Stimulated activated CD8-positive, alpha-beta memory T cell treated with anti-CD3 and anti-CD28 coated beads, Interleukin-12 subunit alpha, Interleukin-12 subunit beta, amount 100 ng/mL, for 1 hour (primary cell): ENCODE measurements at places on chromosomes 6 and 20.

DNA sequence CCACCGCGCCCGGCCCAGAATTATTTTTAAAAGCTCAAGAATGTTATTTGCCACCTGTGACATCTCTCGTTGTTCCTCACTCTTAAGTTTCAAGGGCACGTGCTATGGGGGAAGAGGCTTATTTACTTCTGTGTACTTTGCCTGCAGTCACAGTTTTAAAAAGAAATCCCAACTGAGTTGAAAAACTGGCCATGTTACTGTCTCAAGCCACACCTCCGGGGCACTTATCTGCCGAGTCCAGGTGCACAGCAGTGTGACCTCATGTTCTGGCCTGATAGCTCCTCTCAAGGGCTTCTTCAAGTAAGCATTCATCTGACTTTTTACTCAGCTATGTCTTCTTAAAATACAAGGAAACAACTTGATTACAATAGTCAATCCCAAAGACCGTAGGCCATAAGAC is 34.5 kb downstream of the SHLD1 start:
- no peak for DNase-seq

DNA sequence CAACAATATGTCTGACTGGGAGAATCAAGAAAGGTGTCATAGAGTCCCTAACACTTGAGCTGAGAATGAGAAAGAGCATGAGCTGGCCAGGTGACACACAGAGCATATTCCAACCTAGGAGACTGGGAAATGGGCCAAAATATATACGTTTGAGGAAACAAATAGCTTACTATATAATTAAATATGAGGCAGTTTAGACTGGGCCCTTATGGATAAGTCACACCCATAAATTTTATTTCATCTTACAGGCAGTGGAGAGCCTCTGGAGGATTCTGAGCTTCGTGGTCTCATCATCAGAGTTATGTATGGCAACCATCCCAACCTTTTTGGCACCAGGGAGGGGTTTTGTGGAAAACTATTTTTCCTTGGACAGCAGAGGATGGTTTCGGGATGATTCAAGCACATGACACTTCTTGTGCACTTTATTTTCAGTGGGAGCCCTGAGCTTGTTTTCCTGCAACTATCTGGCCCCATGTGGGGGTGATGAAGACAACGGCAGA is 12.9 kb upstream of the NQO2 start:
- DNase-seq: no peak

- DNase-seq: no peak
Measured at GRCh38 chr6:100344761-100345160, 120.0 kb downstream of the SIM1 start.

- DNase-seq: no peak
Measured at GRCh38 chr6:39263303-39264037, 34.2 kb upstream of the KCNK5 start.

- DNase-seq: no peak
Measured at GRCh38 chr20:54184071-54184470, 10.3 kb upstream of the CYP24A1 start.

- no peak for DNase-seq
Measured at GRCh38 chr6:135424385-135424784, 73.2 kb downstream of the AHI1 start.

GRCh38 chr6:10278746-10279145 is 136.1 kb downstream of the TFAP2A start:
- no peak for DNase-seq

DNA sequence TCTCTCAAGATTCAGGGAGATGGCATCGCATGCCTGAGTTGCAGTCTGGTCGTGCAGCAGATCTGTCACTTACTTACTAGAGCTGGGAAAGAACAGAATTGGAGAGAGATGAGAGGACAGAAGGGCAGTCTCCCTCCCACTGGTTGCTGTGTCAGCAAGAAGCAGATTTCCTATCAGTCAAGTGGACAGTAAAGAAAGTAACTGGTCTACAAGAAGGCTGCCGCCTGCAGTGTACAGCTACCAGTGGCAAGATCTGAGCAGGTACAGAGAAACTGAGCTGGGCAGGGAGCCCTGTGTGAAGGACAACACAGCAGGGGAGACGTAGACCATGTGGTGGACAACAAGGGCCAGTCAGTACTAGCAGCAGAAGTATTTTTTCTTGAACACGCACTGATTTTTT is 49.5 kb upstream of the PCSK2 start:
- no peak for DNase-seq

- no peak for DNase-seq
Measured at GRCh38 chr6:67630146-67630545, 1004.9 kb upstream of the ADGRB3 start.

DNA sequence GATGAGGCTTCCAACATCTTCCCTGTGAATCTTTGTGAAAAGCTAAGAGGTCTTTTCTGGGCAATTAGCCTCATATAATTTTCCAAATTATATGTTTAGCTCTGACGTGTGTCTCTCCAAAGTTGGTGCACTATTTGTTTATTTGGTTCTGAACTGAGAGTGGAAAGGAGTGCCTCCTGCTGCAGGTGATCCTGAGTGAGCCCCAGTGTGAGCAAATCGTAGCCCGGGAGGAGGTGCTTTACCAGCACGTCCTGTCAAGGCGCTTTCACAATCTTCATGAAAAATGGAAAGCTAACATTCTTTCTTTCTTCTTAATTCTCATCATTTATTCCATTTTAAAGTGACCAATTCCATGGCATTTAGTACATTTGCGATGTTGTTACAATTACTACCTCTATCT is 231.9 kb downstream of the BMP2 start:
- DNase-seq: no peak

DNA sequence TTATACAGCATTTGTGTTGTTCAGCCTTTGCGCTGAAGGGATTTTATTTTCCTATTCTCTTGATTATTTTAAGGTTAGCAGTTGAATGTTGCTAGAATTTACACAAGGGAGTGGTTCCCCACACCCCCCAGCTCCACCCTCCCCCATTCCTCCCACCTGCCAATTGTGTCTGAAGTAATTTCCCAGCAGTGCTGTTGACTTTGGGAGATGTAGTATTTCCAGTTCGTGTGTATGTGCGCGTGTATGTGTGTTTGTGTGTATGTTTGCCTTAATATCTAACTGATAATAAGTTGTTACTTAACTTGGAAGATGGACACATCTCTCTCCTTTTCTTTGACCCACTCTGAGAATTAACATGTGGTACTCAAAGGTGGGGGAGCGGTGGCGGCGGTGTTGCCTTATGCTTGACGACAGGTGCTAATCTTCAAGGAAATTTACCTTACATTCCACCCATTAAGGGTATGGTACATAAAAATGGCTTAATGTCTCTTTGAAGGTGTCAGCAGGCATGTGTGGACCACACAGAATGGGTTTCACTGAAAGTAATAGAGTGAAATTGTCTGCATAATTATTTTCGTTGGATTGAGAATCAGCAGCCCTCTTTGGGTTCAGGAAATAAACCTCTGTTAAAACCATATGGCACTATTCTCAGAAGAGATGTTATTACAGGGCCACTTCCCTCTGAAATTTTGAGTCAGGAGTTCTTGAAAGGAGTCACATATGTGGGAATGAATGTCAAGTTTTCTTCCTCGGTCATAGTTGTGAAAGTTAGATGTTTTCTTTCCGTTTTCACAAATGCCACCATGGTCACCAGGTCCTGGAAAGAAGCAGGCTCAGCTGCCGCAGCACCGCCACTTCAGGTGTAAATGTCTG is 95.6 kb upstream of the SUPT3H start:
- no peak for DNase-seq

GRCh38 chr6:41663568-41663967 is 25.3 kb downstream of the MDFI start:
- DNase-seq: no peak

DNA sequence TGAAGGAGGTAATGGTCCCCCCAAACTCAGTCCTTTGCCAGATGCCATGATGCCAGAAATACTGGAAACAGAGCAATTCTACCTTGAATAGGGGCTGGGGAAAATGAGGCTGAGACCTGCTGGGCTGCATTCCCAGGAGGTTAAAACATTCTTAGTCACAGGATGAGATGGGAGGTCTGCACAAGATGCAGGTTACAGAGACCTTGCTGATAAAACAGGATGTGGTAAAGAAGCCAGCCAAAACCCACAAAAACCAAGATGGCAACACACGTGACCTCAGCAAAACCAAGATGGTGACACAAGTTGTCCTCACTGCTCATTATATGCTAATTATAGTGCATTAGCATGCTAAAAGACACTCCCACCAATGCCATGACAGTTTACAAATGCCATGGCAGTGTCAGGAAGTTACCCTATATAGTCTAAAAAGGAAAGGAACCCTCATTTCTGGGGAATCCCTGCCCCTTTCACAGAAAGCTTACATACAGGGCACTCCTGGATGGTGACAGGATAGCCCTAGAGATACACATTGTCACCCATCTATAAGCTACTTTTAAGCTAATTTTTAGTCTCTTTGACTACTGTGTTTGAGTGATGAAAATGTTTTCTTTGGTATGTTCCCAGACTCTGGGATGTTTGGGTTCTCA is 979.7 kb downstream of the TBC1D32 start:
- no peak for DNase-seq

- no peak for DNase-seq
Measured at GRCh38 chr6:68637071-68637470, 2.0 kb downstream of the ADGRB3 start.

DNA sequence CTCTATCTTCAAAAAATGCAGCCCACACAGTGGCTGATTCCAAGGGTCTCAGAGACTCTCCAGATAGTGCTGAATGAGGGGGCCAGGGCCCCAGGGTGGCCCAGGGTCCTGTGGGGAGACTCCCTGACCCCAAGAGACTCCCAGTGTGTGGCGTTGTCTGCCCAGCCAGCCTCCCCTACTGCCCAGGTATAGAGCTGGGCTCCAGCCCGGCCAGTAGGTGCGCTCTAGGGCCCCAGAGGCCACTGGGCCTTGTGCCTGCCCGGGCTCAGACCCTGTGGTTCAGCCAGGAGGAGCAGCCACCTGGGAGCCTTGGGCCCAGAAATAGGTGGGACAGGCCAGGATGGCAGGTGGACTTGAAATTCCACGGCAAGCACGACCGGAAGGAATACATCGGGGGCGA is 30.3 kb upstream of the GATA5 start:
- DNase-seq: no peak

DNA sequence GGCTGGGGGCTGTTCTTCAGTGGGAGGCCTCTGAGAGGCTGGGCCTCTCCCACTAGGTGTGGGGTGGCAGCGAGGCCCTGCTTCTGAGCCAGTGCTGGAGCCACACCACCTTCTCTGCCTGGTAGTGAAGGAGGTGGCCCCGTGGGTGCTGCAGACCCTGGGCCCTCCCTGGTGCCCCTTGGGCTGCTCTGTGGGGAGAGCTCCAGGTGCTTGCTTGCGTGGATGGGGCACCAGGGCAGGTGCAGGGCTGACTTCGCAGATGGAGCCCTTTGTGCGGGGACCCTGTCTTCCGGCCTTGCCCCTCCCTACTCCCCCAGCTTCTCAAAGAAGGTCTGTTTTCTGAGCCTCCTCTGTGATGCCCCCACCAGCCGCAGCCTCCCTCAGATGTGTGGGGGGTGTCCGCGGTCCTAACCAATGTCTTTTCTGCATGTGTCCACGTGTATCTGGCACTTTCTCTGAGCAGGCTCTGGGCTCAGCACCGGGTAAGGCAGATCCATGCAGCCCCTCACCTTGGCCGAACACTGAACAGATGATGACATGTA is 17.2 kb upstream of the MYT1 start:
- no peak for DNase-seq

- peak; percentile 75 for DNase-seq
Measured at GRCh38 chr20:50958615-50959542, at the start of gene MOCS3. Gene MOCS3 (plus strand): TSS chr20:50958818. CDS start chr20:50958843, 25 bp downstream.

GRCh38 chr20:63366390-63367365 is 5.5 kb upstream of the CHRNA4 start:
- DNase-seq: no peak

DNA sequence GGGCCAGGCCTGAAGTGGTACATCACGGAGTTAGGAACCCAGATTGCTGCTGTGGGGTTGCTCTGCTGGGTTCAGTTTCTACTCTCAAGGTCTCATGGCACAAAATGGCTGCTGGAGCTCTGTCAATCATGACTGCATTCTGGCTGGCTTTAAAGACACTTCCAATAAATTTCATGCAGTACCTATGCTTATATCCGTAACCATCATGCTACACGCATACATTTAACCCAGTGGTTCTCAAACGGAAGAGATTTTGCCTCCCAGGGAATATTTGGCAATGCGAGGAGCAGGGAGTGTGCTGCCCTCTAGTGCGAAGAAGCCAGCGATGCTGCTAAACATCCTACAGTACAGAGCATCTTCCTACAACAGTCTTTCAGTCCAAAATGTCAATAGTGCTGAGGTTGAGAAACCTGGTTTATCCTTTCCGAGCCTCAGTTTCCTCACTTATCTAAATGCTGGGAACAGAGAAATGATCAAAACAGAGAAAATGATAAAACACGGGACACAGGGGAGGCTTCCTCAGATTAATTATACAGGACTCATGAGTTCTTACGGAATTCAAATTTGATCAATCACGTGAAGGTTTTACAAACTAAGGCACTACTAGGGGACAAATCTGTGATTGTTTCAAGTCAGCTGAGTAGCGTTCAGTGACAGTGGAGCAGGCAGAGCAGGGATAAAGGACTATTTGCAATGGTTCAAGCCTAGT is 9.6 kb upstream of the SLC2A10 start:
- DNase-seq: no peak

DNA sequence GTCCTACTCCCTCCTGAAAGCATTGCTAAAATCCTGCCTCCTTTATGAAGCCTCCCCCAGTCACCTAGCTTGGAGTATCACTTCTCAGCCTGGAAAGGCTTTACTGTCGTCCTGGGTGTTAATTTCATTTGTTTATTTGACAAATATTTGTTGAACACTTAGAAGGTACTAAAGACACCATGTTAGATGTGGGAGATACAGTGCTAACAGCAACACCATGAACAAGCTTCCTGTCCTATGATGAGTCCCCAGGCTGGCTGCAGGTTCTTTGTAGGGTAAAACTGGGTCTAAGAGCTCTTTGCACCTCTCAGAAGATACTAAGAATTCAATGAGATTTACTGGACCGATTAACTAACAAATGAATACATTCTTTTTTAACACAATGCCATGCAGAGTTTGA is 109.2 kb upstream of the TMEM170B start:
- no peak for DNase-seq

GRCh38 chr6:129936329-129937165 is 75.4 kb upstream of the TMEM244 start:
- DNase-seq: peak; percentile 27

DNA sequence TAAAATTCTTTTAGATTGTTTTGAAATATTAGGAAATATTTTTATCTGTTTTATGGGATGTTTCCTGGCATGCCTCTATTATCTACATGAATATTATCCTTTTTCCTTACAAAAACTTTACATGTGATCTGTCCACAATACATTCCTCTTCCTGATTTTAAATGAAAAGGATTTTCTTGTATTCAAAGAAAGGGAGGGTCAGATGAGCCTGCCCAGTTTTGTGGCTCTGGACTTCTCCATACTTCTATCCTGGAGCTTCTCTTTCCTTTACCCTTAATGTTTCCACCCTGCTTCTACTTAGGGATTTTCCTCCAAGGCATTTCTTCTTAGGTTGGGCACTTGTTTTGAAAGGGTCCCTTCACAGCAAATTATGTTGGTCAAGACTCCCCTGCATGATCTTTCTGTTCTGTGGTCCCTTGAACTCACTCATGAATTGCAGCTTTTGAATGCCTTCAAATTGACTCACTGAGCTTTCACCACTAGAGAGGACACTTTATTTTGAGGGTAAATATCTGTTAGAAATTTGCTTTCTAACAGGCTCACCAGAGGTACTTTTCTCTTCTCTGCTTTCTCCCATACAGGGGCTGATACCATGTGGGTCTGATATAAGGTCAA is 104.9 kb downstream of the CENPW start:
- DNase-seq: no peak
